ENCODE measurements at places on chromosomes 1 and 21.

DNA sequence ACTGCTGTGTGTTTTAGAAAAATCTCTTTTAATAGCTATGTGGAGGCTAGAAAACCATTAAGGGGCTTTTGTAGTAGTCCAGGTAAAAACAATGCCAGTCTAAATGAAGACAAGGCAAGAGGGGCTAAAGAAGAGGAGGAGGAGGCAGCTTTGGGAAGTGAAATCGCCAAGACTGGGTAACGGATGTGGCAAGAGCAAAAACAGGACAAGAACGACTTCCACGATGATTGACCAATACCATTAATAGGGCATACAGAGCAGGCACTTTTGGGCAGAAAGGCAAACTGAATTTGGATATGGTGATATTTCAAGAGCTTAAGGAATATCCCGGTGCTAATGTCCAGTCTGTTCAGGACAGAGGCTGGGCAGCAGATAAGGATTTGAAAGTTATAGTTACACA is 22.0 kb downstream of the COA6 start:
- no peak for DNase-seq

- no peak for DNase-seq
Observed at GRCh38 chr1:13507075-13507474, 6.7 kb downstream of the LRRC38 start.

GRCh38 chr1:21618561-21619374 is 50.4 kb downstream of the RAP1GAP start:
- DNase-seq = no peak

- DNase-seq = no peak
Observed at GRCh38 chr1:61323681-61324328, 241.4 kb downstream of the NFIA start.

- no peak for DNase-seq
Observed at GRCh38 chr1:1390675-1391074, 8.5 kb downstream of the CCNL2 start.

DNA sequence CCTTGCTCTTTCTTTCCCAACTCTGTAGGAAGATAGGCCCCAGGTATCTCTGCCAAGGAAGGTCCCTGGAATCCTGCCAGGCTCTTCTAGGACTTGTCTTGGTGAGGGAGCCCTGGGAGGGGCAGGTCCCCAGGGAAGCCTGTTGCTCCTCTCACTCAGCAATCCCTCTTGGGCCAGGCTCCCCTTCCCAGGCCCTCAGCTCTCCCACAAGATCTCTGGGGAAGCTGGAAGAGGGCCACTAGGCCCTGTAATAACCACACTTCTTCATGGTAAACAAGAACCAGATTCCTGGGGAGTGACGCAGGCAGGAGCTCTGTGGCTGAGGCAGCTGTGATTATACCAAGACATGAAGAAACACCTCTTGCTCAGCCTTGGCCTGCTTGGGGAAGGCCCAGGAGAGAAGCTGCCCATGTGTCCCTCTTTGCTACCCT is 9.9 kb upstream of the MAPKAPK2 start:
- DNase-seq = no peak

- DNase-seq = no peak
Observed at GRCh38 chr1:13764588-13765332, 64.8 kb downstream of the PRDM2 start.

- DNase-seq = no peak
Observed at GRCh38 chr1:107879927-107880326, 85.1 kb downstream of the VAV3 start.

DNA sequence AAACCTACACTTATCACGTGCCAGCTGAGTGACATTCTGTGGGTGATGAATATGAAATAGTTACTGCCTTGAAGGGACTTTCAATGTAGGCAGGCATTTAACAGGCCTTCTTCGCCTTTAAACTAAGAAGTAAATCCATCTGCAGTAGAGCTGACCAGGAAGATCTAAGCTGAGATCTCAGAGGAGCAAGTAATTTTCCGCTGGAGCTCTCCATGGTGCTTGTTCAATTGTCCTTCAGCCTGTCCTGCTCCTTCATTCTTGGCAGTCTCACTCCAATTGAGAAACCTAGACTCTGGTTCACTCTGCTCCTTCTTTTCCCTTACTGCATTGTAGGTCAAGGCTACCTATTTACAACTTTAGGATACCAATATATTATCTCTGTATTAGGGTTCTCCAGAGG is 183.5 kb downstream of the HMCN1 start:
- no peak for DNase-seq

GRCh38 chr21:44983421-44984206 is 43.8 kb downstream of the SLX9 start:
- no peak for DNase-seq

GRCh38 chr1:39047374-39048229 is 21.5 kb downstream of the NDUFS5 start:
- no peak for DNase-seq

GRCh38 chr1:167668108-167668507 is 38.1 kb downstream of the RCSD1 start:
- DNase-seq = no peak

DNA sequence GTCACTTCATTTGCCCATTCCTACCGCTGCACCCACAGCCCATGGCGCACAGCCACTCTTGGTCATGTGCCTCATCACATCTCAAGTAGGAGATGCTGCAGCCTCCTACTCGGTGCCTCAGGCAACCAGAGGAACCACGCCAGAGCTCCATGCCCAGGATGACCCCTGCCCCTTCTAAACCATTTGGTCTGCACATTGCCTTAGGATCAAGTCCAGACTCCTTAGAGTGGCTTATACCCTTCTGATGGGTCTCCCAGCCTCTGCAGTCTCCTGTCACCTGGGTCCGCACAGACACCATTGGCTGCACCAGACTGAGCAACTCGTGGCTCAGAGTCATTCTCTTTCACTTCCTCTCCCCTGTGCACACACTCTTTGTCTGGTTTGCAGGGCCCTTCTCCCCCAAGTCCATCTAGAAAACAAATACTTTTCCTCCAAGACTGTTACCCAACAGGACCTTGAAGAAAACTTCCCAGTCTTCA is 2.2 kb upstream of the ADORA3 start:
- DNase-seq = no peak

DNA sequence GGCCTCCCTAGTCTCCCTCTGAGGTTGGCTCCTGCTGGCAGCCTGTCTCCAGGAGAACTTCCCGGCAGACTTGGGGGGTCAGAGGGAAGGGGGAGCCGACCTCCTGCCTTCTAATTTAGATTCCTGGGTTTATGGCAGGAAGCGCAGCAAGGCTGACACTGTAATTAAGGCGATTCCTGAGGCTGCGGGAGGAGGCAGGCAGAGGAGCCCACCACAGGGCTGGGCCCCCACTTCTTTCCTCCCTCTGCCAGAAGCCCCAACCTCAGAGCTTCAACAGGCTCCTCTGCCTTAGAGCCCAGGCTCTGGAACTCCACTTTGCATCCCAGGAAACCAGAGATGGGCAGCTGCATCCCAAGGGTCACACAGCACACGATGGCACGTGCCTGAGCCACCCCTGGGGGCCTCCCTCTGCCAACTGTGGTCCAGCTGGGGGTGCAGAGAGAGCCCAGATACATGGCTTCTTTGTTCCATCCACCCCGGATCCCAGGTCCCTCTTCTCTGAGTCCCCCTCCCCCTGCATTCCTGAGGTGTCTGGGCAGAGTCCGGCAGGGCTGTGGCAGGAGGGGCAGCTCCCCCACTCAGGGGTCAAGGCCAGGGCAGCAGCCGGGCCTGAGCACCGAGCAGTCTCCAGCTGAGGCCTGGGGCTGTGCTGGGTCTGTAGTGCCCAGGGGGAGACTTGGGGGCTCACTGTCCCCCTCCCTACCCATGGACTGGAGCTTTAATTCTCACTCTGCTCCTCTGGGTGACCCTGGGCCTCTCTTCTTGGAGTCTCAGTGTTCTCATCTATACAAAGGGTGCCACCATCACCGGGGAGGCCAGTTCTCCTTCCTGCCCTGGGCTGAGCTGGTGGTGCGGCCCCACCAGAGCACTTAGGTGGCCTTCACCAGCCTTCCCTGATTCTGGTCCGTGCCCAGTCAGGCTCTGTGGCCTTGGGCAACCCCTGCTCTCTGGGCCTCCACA is 39.4 kb upstream of the FAM131C start:
- DNase-seq = no peak

GRCh38 chr1:214895011-214895600 is 187.4 kb upstream of the KCNK2 start:
- no peak for DNase-seq

DNA sequence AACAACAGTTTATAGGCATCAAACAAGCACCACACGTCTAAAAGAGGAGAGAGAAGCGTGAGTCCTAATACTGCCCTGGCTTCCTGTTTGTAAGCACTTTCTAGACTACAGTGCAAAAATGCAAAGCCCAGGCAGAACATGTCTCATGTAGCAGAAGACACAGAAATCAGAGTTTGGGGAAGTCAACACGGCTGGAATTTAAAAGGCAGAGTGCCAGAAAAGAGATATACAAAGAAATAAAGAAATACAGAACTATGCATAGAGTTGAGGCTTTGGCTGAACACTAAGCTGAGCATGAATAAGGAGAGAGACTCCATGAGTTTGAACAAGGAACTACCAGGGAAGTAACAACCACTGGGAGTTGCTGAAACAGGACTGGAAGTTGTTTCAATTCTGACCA is 566.6 kb upstream of the NR5A2 start:
- no peak for DNase-seq

- no peak for DNase-seq
Observed at GRCh38 chr1:161840363-161840762, 74.2 kb downstream of the ATF6 start.

DNA sequence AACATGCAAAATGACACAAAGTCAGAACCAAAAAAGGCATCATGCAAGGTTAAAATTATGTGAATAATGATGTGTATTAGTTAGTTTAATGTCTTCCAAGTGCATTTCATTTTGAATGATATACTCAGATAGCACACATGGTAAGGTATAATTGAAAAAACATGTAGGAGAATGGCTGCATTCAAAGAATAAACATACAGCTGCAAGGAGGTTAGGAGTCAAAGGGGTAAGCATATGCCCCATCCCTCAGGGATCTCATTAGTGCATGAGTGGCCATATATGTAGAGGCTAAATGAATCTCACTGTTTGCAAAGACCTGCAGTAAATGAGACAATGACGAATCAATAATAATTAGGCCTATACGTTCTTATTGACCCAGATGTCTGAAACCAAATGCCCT is 179.7 kb upstream of the HOOK1 start:
- DNase-seq = no peak

DNA sequence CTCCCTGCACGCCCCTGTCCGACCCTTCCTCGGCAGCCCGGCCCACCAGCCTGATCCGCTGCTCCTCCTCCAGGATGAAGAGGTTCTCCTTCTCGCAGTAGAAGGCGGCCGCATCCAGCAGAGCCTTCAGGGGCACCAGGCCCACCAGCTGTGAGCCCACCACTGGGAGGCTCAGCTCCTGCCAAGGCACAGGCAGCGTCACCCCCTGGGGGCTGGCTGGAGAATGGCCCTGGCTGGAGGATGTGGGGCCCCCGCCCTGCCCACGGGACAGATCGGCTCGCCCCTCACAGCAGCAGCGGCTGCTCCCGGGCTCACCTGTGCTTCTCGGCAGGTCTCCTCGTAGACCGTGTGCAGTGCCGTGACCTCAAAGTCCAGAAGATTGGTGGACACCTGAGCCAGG is 5.3 kb downstream of the FTCD start:
- no peak for DNase-seq

DNA sequence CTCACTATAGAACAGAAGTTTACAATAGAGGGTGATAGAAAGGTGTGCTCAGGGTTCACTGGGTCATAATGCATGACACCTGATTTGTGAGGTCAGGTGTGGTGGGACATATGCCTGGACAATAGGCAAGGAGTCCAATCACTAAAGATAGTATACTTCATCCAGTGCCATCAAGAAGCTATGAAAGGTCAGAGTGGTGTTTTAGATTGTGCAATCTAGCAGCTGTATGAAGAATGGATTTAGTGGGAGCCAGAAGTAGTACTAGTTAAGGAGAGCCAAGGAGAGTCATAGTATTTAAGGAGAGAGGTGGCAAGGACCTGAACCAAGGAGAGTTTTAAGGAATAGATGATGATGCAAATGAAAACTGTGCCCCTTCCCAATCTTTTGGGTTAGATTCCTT is 80.6 kb upstream of the C1orf105 start:
- DNase-seq = no peak

- DNase-seq = no peak
Observed at GRCh38 chr1:231201979-231202633, 38.9 kb upstream of the GNPAT start.

DNA sequence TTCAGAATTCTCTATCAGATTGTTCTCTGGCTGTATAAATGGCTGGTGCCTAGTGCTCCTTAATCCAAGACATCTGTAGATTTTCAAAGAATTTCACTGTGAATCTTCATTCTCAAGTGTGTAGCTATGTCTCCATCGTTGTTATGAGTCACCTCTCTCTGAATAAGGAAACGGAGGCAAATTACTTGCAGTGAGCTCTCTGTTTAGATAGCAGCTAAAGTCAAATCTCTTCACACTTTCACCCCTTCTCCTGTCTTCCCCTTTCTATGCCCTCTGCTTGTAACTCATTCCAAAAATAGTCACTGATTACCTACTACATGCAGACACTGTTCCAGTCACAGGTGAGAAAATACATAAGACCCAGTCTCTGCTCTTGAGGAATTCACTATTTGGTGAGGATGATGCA is 39.7 kb downstream of the CHML start:
- no peak for DNase-seq

DNA sequence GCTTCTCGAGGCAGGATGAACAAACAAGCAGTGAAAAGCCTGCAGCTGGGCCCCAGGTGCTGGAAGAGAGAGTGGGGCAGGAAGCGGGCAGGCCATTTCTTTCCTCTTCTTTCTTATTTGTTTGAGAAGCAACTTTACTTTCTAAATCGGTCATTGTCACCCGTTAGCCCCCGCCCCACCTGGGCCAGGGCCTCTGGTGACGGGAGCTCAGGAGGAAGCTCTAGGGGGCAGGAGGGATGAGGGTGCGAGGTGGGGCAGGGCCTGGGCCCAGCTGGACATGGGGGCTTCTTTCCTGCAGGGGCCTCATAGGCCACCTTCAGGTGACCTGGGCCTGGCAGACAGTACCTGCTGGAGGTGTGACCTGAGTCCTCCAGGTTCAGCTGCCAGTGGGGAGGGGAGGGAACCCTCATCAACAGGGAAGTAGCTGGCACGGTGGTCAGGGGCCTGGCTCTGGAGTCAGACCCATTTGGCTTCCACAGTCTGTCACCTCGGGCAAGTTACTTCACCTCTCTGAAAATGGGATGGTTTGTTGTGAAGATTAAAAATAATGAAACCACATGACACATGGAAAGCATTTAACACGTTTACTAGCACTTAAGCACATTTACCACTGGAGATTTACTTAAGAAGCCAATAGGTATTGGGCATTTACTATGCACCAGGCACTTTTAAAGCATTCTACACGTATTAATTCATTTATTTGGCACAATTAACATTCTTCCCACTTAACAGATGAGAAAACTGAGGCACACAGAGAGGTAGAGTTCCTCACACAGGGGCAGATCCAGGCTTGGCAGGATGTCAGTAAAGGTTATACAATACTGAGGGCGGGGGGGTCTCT is 54.1 kb upstream of the ID3 start:
- DNase-seq = no peak

GRCh38 chr1:42209526-42210251 is 45.1 kb upstream of the GUCA2A start:
- no peak for DNase-seq

DNA sequence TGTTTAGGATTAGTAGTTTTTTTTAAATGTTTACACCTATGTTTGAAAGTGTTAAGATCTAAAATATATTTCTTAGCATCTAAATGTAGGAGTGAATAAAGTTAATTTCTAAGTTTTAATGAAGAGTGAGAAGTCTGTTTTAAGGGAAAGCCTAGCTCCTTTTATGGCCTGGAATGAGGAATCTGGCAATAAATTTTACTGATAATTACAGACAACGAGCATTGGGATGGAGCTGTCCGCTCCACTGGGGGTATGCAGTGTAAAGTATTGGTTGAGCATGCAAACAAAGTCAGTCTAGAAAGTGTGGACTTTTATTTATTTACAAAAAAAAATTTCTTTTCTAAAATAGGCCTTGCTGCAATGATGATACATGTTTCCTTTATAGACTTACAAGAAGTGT is 19.0 kb downstream of the CLIC6 start:
- no peak for DNase-seq

Measured in stimulated activated CD8-positive, alpha-beta memory T cell treated with anti-CD3 and anti-CD28 coated beads, Interleukin-4, amount 100 ng/mL, for 1 hour (primary cell).